Muscle of leg (tissue), 16 donors: ENCODE measurements at places on chromosomes 7 and 10.

DNA sequence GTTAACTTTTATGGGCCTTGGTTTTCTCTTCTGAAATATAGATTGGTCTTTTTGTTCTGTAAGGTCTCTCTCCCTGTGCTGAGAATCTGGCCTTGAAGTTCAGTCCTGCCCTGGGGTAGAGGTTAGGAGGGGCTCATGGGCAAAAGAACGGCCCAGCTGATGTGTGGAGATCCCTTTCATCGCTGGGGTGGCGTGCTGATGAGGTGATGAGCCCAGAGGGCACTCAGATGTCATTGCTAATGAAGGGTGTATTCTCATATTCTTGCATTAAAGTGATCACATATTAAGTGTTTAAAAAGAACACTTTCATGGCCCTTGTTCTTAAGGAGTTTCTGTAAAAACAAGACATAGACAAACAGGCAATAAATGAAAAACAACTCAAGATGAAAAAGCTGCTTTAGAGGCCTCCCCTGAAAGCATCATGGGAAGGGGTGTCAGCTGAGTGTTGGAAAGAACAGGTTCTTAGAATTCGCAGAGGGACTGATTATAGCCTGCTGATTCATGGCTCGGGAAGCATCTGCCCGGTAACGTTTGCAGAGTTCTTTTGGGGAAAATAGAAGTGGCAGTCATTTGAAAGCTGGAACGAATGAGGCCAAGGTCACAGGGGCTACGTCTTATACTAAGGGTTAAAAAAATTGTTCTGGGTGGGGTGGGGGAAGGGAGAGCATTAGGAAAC, 72.5 kb upstream of the GPR158 start:
- DNase-seq = no peak

DNA sequence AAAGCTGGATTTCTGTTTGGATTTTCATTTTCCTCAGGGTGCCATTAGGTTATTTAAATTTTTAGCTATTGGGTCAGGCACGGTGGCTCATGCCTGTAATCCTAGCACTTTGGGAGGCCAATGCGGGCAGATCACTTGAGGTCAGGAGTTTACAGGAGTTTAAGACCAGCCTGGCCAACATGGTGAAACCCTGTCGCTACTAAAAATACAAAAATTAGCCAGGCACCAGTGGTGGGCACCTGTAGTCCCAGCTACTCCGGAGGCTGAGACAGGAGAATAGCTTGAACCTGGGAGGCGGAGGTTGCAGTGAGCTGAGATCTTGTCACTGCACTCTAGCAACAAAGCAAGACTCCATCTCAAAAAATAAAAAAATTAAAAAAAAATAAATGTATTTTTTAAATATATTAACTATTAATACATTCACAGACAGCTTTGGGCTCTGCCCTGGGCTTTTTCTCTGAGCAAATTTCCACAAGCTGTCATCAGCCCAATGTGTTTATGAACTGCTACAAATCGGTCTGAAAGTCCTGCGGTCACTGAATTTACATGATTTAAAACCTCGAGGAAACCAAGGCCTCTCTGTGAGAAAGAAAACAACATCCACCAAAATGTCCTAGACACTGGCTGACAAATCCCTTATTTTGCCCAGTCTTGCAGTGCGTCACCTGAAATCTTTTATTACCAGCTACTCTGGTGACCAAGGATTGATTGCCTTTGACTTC, 19.2 kb upstream of the PLEKHS1 start:
- no peak for DNase-seq

DNA sequence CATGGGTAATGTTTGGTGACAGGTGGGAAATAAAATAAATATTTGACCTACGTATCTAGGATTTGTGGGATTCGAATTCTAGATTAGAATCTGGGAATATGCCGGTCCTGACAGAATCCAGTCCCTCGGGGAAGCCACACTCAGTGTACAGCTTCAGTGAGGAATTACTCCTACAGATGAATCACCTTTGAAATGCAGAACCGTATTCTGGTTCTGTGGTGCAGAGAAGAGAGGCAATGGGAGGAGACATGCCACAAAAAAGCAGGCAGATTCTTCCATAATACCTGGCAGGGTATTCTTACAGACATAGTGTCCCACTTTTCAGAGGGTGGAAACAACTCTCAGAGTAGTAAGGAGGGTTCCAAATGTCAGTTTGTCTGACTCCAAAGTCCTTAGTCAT, 286.9 kb downstream of the SORCS1 start:
- no peak for DNase-seq

- DNase-seq = no peak
Observed at GRCh38 chr7:3164380-3164792, 120.7 kb upstream of the CARD11 start.

DNA sequence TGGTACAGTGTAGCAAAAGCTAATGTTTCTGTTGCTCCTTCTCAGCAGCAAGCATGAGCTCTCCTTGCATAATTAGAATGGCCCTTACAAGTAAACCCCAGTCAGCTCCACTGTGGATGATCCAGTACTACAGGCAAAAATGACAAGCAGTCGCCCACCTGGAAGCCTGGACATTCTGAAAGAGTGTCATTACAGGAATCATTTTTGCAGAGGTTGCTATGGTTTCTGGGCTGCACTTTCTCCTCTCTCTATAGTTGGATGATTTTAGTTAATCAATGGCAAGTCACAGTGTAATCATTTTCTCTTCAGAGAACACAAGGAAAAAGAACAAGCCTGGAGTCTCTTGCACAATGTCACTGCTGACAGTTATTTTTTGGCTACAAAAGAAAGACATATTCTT, 102.9 kb upstream of the MYO3A start:
- DNase-seq = no peak
